ENCODE measurements at places on chromosomes 2 and 18.

DNA sequence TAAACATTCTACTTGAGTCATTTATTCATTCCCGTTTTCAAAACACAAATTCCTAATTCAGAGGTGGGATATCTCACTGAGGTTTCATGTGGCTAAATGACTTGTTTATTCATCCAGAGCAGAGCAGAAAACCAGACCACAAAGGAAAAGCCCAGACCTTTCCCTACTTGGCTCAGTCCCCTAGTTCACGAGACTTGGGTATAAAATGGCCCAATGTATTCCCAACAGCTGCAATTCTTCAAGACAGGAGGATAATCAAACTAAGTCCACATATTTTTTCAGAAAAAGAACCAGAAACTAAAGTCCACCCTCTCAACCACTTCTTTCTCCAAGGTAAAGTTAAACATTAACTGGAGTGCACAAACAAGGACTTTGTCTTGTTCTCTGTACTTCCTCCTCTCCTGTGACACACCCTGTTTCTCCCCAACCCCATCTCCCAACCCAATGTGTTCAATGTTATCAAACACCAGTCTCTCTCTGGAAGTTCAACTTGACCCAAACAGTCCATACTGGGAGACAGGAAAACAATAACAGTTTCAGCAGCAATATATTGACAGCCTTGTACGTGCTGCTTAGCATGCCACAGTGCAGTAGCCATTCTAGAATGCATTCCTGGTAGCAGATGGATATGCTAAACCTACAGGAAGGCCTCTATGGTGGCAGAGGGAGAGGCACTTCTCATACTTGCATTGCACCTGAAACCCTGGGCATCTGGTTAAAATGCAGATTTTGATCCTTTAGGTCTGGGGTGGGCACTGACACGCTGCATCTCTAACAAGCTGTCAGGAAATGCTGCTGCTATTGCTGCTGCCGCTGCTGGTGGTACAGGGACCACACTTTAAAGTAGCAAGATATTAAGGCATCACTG lies 110.7 kb downstream of the INO80D start:
- no peak for DNase-seq

DNA sequence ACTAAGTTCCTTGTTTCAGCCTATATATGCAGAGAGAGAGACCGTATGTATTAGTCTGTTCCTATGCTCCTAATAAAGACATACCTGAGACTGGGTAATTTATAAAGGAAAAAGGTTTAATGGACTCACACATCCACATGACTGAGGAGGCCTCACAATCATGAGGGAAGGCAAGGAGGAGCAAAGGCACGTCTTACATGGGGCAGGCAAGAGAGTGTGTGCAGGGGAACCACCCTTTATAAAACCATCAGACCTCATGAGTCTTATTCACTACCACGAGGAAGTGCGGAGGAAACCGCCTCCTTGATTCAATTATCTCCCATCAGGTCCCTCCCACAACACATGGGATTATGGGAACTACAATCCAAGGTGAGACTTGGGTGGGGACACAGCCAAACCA lies 73.8 kb downstream of the TMEM18 start:
- DNase-seq, result no peak

- DNase-seq, result no peak
These were observed 16.9 kb upstream of the ZNF804A start for GRCh38 chr2:184581391-184581790.

GRCh38 chr2:60873381-60873780 lies 8.0 kb upstream of the REL start:
- DNase-seq, result no peak

DNA sequence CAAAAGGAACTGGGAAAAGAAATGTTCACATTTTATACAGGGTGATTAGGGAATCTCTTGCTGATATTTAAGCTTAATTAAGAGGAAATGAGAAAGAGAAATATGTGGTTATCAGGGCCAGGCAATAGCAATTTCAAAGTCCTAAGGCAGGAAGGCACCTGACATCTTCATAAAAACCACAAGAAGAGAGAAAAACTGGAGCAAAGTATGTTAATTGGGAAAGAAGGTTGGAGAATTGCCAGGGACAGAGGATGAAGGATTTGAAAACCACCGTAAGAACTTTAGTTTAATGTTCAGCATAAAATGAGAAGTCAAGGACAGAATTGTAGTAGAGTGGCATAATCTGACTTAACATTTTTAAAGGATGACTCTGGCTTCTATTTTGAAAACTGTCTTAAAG lies 691.8 kb upstream of the NRXN1 start:
- peak; percentile 31 for DNase-seq

GRCh38 chr18:42821492-42821891 lies 294.0 kb downstream of the RIT2 start:
- DNase-seq, result no peak

DNA sequence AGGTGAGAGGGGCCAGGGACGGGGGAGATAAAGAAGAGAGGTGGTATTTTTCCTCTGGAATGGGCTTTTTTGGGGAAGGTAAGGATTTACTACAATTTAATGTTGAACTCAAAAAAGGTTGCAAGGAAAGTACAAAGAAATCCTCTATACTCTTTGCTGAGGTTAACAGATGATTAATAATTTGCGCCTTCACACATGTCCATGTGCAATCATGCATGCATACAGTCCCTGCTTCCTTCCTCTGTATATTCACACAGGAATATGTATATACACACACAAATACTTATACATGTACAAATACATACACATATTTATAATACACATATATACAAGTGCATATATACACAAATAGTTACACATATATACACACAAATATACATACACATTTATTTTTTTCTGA lies 193.4 kb downstream of the NBAS start:
- no peak for DNase-seq

GRCh38 chr2:91442246-91442905 lies 2750.9 kb downstream of the RPIA start:
- no peak for DNase-seq

GRCh38 chr2:195721042-195721441 lies 64.0 kb downstream of the SLC39A10 start:
- no peak for DNase-seq

- DNase-seq, result no peak
These were observed 31.4 kb upstream of the NRP2 start for GRCh38 chr2:205650931-205651330.

DNA sequence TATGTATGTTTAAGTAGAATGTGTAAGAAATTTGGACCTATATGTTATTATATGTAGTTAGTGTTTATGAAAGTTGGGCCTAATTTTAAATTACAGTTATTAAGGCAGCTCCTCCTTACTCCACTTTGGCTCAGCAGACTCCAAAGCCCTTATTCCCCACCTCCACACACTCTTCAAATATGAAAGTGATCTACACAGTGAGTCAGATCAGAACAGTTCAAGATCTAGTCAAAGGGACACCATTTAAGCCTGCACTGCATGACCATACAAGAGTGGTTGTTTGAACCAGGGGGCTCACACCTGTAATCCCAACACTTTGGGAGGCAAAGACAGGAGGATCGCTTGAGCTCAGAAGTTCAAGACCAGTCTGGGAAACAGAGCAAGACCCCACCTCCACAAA lies 21.2 kb upstream of the PMAIP1 start:
- no peak for DNase-seq

DNA sequence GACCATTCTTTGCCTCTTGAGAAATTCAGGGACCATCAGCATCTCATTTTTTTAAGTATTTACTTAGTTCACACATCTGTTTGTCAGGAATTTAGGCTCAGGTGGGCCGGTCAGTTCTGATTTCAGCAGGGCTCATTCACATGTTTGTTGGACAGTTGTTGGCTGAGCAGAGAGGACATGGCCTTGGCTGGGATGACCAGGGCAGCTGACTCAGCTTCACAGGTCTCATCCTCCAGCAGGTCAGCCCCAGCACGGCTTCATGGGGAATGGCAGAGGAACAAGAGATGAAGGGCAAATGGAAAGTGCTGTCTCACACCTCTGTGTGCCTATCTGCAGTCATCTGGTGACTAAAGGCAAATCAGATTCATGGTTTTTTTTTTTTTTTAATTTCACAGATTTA lies 136.1 kb upstream of the TMEM200C start:
- DNase-seq, result no peak

- DNase-seq, result no peak
These were observed 386 bp upstream of the YIPF4 start for GRCh38 chr2:32277363-32277673.
